ENCODE measurements at places on chromosomes 6 and 20.
A peak's percentile ranks its signal among the peaks of the same experiment; 100 is the strongest.

- DNase-seq: peak; percentile 3
These were observed 146.9 kb downstream of the MACROD2 start for GRCh38 chr20:14142171-14142570.

DNA sequence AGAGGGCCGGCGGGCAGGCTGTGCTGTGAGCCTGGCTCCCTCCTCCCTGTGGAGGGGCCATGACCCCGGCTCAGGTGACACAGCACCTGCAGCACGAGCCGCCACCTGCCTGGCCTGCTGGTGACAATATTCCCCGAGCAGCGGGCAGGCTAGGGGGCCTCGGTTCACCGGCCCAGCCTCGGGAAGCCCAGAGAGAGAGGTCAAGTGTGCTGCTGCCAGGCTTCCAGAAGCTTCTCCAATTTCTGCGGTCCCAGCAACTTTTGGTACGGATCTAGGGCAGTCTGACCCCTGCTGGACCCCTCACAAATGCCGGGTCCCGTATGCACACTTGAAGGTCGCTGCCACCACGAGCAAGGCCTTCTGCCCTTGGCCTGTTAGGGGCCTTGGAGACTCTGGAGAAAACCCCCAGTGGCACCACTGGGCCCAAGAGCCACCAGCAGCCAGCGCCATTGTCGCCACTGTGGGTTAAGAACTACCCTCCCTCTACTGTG is 38.6 kb upstream of the NOL4L start:
- DNase-seq: no peak

- peak; percentile 86 for DNase-seq
These were observed 123.3 kb upstream of the COL21A1 start for GRCh38 chr6:56370561-56371211.

DNA sequence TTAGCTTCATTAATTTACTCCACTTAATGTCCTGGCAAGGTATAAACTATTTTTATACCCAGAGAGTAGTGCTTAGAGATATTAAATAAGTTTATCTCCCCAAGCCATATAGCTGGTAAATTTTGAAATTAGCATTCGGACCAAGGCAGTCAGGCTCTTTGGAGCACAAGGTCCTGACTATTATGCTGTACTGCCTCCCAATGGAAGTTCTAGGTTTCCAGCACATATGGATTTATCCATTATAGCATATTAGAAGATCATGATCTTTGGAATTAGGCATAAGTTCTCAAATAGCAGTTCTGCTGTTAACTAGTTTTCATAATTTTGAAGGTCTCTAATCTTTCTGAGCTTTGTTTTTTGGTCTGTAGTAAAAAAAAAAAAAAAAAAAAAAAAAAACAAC is 835.3 kb upstream of the EPHA7 start:
- no peak for DNase-seq

DNA sequence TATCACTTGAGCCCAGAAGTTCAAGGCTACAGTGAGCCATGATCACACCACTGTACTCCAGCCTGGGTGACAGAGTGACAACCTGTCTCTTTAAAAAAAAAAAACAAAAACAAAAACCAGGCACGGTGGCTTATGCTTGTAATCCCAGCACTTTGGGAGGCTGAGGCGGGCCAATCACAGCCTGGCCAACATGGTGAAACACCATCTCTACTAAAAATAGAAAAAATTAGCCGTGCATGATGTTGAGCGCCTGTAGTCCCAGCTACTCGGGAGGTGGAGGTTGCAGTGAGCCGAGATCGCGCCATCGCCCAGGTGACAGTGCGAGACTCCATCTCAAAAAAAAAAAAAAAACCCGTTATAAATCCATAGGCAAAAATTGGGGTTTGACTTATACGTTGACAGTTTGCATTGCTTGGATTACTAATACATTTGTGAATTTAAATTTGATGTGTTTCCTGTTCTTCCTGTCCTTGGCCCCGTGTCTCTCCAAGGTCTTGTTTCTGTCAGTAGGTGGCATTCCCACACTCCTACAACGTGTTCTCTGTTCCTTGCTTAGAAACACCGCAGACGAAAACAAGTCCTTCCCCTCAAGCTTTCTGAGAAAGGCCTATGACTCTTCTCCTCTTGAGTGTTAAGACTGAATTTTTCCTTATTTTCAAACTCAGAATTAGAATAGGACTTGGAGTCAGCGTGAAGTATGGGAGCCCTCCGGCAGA is 147.0 kb downstream of the DTNBP1 start:
- DNase-seq: no peak

- DNase-seq: no peak
These were observed 53.8 kb downstream of the ADGRG6 start for GRCh38 chr6:142355520-142356174.

- DNase-seq: no peak
These were observed 1.2 kb downstream of the ZNF831 start for GRCh38 chr20:59164686-59165391.

DNA sequence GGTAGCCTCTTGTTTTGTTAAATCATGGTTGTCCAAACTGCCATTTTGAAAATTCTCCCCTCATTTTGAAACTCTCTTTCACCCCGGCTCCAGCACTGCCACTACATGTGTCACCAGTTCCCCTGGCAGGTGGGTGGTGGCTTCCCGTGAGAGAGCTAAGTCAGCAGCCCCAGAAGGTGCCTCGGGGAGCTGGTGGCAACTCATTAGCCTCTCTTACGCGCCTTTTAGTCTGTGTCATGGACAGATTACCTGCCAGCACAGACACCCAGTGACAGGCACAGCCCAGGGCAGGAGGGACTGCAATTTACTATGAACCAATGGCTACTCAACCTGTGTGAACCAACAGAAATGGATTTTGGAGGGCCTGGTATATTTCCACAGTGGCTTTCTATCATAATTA is 147.1 kb upstream of the SASH1 start:
- no peak for DNase-seq

DNA sequence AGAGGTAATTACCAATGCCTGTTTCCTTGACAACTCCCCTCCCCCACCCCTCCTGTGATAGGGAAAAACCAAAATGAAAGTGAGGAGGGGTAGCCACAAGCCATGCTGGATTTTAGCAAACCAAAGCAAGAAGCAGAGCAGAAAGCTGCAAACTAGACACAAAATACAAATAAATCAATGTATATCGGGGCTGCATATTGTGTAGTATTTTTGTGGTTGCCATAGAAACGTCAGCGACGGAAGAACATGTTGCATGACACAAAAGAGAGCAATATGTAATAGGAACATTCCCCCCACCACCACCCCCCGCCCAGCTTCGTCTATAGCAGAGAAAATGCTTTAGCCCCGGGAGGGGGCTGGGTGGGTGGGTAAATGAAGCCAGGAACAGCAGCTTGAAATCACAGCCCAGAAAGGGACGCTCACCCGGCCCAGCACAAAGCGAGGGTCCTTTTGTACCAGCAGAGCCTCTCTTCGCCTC is 548 bp downstream of the AGPAT4 start:
- DNase-seq: no peak

- DNase-seq: no peak
These were observed 36.1 kb downstream of the F13A1 start for GRCh38 chr6:6284221-6284966.

GRCh38 chr6:128171182-128171581 is 270.3 kb upstream of the THEMIS start:
- DNase-seq: no peak

DNA sequence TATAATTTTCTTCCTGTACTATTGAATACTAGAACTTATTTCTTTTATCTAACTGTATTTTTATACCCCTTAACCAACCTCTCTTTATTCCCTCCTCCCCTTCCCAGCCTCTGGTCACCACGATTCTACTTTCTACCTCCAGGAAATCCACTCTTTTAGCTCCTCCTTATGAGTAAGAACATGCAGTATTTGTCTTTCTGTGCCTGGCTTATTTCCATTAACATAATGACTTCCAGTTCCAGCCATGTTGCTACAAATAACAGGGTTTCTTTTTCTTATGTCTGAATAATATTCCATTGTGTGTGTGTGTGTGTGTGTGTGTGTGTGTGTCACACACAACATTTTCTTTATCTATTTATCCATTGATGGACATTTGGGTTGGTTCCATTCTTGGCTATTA is 152.3 kb upstream of the OLIG3 start:
- no peak for DNase-seq

DNA sequence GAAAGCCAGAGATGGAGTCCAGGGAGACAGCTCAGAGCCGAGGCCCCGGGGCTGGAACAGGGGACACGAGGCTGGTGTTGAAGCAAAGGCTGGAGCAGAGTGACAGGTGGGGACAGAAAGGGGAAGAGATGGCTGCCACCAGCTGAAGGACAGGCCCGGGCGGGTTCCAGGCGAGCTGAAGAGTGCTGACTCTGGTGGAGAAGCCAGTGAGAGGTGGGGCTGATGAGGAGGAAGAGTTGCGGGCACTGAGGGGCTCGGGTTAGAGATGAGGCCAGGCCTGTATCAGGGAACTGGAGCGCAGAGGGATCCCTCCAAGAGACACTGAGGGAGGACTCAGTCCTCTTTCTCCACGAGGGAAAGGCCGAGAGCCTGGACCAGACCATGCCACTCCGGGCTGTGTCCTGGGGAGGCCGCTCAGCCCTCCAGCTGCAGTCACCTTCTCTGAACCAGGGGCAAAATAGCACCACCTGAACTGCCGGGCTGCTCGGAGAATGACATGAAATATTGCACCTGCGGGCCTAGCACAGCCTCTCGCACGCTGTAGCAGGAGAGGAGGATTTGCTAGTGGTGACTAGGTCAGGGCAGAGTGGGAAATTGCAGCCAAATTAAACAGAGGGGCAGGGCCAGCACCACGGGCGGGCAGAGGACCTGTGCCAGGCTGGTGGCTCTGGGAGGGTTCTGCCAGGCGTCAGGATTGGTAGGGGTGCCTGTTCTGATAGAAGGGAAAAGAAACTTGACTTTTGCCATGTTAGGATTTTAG is 175.9 kb downstream of the ZDHHC14 start:
- DNase-seq: no peak

DNA sequence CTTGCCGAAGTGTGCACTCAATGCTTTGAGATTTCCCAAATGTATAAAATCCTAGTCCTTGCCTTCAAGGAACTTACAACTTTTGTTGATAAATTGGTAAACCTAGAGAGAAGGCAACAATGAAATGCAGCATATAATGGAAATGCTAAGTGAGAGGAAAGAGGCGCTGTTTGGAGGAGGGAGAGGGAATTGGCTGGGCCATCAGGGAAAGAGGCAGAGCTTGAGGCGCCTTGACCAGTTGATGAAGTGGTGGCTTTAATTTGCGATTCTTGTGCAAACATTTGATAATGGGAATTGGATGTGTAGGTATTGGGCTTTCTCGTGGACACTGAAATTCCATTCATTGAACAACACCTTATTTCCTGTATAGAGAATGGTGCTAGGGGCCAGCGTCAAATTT is 1.9 kb upstream of the CDYL start:
- no peak for DNase-seq

GRCh38 chr6:10417681-10418104 is 2.8 kb upstream of the TFAP2A start:
- DNase-seq: no peak

GRCh38 chr20:46057856-46058598 is 29.0 kb downstream of the SLC12A5 start:
- DNase-seq: no peak

GRCh38 chr6:56242346-56242745 is 5.0 kb downstream of the COL21A1 start:
- DNase-seq: no peak

All from HS-5 (cell line).